Occipital lobe (tissue), 3 donors: ENCODE measurements at places on chromosomes 4 and X. TPM values are rescaled to one million over a fixed set of nuclear protein-coding genes. Genes with fewer than 3 reads are reported as not detected.

DNA sequence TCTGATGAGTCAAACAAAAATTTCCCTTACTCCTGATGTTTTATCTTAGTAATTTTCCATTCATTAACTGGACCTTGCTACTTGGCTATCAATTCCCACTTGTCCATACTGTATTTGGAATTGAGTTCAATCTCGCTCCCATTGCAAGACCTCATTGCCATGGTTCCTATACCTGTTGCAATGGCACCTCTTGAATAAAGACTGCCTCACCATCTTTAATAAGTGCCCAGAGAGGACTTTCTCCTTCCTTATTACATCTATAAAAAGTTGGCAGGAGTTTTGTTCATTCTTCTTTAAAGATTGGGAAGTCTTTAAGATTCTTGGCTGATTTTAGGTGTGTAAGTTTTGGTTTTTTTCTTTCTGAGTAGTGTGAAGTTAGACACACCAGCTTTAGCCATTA lies 397.4 kb downstream of the SPOCK3 start:
- DNase-seq, result no peak

ATP2B3 gene
- 7.2 TPM for total RNA-seq

DNA sequence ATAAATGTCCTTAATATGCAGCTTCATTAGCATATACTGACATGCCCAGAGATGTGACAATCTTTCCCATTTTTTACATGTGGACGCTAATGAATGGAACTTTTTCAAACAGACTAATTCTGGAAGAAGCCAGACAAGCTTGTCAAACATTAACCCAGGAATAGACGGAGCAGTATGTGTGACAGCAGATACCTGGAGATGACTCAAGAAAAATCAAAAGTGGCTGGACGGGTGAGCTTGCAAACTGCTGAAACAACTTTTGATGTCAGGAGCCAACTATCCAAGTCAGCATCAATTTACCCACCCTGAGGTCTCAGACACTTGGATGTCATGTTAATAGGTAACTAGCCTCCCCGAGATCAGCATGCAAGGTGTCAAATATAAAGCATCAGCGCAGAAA lies 183.0 kb downstream of the PACRGL start:
- no peak for DNase-seq

ATOH1 gene
- total RNA-seq, result not detected

DNA sequence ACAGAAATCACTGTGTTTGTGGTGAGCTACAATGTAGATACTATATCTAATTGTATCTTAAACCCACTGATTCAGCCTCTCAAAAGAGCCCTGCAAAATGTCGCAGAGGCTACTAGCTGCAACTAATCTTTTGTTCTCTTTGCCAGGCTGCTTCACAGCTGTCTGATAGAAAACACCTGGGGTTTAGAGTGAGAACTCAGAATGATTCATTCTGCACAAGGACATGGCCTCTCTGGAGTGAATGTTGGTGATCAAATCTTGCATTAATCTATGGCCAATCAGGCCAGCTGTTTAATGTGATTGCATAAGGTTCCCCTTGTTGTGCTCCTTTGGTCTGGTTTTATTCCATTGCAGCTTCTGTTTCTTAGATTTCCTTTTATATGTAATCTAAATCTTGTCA lies 100.3 kb downstream of the EMCN start:
- no peak for DNase-seq

DNA sequence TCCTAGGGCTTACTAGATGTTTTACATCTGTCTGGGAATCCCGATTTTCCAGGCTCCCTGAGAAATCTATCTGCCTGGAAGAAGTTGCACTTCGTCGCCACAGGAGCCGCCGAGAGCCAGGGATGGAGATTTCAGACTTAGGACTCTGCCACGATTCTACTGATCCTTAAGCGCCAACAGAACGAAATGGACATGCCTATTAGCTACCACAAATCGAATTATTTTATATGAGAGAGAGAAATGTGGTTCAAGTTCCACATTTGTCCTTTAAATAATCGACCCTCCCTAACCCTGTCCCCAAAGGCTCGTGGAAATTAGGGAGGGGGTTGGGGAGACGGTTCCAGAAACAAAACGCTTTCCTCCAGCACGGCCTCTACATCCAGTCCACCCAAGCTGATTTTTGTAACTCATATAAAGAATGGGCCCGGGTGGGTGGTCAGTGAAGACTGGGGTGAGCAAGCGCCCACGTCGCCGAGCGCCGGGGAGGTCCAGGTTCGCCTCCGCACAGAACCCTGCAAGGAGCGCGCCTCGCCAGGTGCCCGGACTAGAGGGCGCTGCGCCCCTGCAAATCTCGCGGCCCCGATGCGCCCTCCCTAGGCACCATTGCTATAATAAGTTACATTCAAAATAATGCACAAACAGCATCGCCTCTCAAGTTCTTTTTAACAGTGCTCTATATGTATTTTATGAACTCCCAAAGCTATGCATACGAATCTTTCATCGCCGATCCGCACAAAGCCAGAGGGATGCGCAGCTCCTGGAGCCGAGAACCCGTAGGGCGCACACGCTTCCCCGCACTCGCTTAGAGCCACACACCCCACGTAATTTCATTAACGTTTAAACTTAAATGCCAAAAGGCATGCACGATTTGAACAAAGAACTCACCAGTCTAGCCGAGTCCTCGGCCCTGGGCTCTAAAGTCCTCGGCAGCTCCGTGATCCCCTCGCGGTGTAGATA lies 2.1 kb upstream of the FAT1 start:
- peak; percentile 36 for DNase-seq

DNA sequence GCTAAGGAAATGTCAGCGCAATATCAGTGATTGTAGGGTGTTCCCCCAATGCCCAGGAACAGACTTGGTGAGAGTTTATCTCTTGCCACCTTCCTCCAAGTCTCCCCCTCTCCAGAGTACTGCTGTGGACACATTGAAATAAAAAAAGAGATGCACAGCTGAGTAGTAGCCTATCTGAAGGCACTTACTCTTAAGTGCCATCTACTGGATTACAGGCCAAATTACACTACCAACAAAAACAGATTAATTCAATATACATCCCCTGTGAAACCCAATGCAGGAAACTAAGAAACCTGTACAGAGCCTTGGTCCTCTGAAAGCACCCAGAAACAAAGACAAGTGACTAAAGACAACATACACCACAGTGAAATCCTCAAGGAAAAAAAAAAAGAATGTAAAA lies 460.3 kb downstream of the ZIC3 start:
- DNase-seq, result no peak

DNA sequence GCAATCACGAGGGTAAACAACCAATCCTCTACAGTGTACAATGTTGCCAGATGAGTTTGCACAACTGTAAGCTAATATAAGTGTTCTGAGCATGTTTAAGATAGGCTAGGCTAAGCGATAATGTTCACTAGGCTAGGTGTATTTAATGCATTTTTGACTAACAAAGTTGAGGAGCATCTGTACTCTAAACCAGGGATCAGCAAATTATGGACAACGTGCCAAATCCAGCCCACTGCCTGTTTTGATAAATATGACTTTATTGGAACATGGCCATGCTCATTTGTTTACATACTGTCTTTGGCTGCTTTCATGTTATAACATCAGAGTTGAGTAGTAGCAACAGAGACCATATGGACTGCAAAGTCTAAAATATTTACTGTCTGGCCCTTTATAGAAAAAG lies 46.3 kb upstream of the ARHGEF6 start:
- DNase-seq, result no peak

BTK gene
- 0.94 TPM for total RNA-seq

DNA sequence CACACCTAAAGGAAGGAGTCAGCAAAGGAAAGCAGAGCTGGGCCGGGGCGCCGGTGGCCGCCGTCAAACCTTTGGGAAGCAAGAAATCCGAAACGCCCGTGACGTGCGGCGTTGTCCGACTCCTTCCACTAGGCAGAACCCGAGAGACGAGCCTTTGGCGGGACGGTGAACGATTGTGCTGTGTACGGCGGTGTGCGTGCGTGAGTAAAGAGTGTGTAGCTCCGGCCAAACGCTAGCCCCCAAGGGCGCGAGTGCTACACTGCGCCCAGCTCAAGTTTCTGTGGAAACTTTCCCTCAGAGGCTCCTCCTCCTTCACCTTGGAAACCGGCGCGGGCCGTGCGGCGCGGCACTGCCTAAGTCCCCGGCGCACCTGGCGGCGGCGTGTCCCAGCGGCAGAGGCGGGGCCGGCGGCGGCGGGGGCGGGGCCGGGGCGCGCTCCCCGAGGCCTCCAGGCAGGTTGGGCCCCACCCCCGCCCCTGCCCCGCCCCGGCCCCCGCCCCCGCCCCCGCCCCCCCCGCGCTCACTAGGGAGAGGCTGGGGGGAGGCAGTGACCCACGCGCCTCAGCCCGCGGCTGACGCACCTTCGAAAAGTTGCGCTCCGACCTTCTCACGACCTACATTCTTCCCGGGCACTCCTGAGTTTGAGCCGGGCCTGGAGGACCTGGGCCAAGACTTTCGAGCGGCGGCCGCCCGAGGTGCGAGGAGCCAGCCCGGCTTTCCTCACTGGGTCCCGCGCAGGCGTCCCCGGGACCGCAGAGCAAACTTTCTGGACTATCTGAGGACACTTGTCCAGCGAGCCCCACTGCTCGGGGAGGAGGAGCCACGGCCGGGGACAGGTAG lies at the start of gene FHIP1A:
Gene FHIP1A, plus strand, starts transcription at position 547 of the 840 bp plus-strand sequence. CDS start 157,084 bp downstream, outside the sequence.
- peak; percentile 23 for DNase-seq

GRCh38 chrX:118205421-118206395 lies 89.1 kb upstream of the KLHL13 start:
- DNase-seq, result no peak

DNA sequence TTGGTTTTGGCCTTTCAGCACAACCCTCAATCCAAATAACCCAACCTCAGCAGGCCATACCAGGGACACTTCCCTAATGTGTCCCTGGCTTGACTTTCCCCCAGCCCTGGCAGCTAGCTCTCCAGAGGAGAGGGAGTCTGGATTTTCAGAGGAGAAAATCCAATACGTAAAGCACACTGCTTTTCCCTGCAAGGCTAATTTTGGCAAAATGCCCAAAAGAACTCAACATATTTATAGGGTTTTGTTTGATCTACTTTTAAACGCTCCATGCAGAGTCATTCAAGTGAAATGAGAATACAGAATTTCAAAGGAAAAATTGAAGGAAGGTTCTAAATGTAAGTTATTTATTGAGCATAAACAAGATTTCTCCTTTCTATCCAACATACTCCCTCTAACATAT lies 167.2 kb downstream of the SH3KBP1 start:
- no peak for DNase-seq

DNA sequence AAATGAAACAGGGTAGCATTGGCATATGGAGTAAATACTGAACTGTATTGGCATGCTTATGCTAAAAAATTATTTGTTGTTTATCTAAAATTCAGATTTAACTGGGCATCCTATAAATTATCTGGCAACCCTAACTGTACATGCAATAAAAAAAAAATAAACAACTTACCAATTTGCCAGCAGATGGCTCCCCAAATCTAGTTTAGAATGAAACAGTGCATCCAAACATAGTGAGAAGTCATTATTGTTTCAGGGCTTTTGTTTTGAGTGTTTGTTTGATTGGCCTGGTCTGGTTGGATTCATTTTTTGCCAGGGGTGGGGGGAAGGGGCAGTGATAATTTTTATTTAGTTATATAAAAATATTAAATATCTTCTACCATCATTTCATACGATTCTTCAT lies 12.8 kb upstream of the NSUN7 start:
- no peak for DNase-seq

GRCh38 chr4:138410266-138410665 lies 168.1 kb upstream of the SLC7A11 start:
- no peak for DNase-seq

DNA sequence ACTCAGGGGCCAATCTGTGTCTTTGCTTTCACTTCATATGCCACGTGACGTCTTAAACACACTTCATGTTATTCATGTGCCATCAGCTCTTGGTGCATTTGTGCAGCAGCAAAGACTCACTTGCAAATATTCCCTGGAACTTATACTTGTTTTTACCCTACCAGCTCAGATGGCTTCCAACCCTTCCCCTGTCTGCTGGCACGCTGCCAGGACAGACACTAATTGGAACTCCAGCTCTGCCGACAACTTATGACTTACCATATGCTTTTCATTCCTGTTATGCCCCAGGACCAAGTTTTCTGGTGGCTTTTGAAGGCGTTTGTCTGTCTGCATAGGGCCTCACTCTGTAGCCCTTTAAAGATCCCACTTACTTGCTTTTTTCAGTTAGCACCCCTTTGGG lies 261.7 kb upstream of the GNPDA2 start:
- no peak for DNase-seq

- DNase-seq, result no peak
These were observed 102.8 kb downstream of the INPP4B start for GRCh38 chr4:142743121-142743825.

DNA sequence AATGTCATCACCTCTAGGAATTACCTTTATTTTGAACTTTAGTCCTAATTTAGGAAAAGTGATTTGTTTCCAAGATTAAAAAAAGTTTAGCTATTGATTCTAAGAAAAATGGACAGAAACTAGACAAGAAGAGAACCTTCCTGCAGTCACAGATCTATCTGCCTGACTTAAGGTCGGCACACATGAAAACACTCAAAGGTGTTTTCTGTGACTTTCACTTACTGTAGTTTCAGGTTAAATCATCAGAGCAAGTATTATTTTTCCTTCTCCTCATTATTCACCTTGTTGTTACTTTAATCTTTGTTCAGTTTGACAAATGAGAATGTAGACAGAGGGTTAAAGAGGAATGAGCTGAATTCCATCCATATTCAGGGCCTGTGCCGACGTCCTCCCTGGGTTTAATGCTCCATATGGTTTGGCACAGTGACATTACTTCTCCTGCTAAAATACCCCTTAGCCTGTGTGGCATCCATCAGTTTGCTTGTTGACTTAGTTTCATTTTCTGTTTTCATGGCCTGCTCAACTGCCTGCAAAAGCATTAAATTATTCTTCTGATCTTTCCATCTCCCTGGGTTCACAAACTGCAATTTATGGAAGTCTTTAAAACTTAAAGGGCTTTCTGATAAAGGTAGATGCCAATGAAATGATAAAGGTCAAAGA lies 352.7 kb downstream of the NKX6-1 start:
- no peak for DNase-seq
